ENCODE measurements at places on chromosomes 16 and 17. TPM values are rescaled to one million over a fixed set of nuclear protein-coding genes. Genes with fewer than 3 reads are reported as not detected.

NDRG4 gene
- 14.5 TPM for total RNA-seq

C1QL1 gene
- total RNA-seq = 0.31 TPM

PYDC1 gene
- not detected for total RNA-seq

MATCAP1 gene
- total RNA-seq = 15.2 TPM

PIP4K2B gene
- 57.6 TPM for total RNA-seq

CLEC18B gene
- 0.53 TPM for total RNA-seq
